ENCODE measurements at places on chromosomes 12 and 14.

GRCh38 chr12:40829738-40830144 lies 137.5 kb downstream of the CNTN1 start:
- no peak for DNase-seq

DNA sequence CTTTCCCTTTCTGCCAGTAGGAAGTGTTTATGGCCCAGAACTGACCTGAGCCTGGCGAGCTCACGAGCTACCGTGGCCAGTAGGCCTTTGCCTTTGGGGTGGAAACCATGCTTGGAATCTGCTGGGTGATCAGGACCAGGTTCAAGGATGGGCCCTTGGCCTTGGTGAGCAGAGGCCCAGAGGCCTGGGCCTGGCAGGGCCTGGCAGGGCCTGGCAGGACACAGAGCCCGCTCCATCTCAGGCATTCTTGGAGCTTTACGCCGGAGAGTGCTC lies 184.8 kb upstream of the RTL1 start:
- no peak for DNase-seq

- no peak for DNase-seq
Observed at GRCh38 chr14:76986231-76986565, 42.3 kb downstream of the IRF2BPL start.

DNA sequence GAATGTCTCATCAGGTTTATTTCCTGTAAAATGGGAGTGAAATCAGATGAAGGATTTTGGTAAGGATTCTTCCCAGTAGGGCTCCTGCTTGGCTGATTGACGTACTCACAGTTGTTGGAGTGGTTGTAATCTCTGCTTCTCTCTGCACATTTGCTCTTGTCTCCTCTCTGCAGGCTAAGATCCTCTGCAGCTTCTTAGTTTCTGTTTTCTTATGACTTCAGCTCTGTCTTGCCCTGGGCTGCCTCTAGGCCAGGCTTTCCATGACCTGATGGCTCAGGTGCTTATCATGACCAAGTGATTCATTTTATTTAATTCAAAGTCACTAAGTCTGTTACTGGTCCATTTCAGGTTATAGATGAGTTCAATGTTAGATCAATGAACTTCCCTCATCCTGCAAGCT lies 394.5 kb upstream of the DDHD1 start:
- DNase-seq = no peak

DNA sequence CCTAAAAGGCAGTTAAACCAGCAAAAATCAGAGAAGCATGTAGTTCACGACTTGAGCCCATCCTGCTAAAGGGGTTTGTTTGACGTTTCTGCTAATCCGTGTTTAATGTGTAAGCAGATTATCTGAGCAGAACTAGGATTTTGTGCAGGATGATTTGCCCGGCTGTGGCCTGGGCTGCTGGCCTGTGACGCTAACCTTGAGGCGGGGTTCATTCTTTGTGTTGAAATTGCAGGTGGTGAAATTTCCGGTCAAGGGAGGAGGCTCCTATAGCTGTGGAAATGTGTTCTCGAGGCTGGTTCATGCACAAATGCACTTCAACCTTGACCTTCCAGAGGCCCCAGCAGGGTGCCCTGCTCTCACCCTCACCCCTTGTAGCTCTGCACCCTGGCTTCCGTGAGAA lies 63.7 kb downstream of the SLC24A4 start:
- no peak for DNase-seq

GRCh38 chr14:25049568-25050268 lies at the start of gene STXBP6:
STXBP6 (minus strand) TSS chr14:25050147; CDS start chr14:24974818, 75,329 bp downstream.
- no peak for DNase-seq

DNA sequence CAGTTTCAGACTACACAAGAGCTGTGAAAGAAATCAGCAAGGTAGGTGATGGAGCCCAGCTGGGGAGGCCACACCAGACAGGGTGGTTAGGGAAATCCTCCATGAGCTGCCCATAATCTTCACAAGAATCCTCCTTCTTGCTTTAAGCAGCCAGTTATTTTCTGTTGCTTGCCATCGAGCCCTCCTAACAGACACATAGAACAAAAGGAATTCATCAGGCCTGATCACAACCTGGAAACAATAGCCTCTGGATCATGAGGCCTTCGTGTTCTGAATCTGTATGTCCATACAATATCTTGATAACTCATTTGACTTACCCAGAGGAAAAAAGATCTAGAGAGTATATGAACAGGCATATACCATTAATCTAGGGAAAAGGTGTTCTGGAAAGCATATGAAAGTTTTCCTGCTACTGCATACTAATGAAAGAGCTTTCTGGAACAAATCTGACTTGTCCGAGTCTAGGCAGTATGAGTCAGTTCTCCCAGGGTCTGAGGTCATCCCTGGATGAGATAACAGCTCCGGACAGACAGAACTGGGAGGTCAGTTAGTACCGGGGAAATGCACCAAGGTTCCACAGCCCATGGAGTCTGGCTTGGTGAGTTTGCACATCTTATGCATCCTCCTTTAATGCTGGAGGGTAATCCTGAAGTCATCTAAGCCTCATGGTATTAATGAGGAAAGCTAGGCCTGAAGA lies 52.8 kb upstream of the ELK3 start:
- no peak for DNase-seq

DNA sequence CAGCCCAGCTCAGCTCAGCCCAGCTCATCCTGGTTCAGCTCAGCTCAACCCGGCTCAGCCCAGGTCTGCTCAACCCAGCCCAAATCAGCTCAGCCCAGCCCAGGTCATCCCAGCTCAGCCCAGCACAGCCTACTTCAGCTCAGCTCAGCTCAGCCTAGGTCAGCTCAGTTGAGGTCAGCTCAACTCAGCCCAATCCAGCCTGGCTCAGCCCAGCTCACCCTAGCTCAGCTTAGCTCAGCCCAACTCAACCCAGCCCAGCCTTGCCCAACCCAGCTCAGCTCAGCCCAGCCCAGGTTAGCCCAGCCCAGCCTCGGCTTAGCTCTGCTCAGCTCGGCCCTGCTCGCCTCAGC lies 332.3 kb downstream of the TMEM121 start:
- no peak for DNase-seq

Data from activated CD4-positive, alpha-beta T cell treated with anti-CD3 and anti-CD28 coated beads, Interleukin-2, amount 50 U/mL, for 4 hours (primary cell).